ENCODE measurements at places on chromosomes 6 and 20. TPM values are rescaled to one million over a fixed set of nuclear protein-coding genes. Genes with fewer than 3 reads are reported as not detected.

Gene TCF15
- 0.63 TPM for total RNA-seq

GRCh38 chr6:21947731-21948386 is 349.0 kb downstream of the PRL start:
- no peaks in the 10 kb centered on the region for H3K27me3 ChIP-seq
- H3K36me3 ChIP-seq, result no peaks in the 10 kb centered on the region
- no peak for DNase-seq
- H3K4me1 ChIP-seq, result peaks cover 23% of the 10 kb centered on the region
- H3K27ac ChIP-seq, result no peak overlapping the region

DNA sequence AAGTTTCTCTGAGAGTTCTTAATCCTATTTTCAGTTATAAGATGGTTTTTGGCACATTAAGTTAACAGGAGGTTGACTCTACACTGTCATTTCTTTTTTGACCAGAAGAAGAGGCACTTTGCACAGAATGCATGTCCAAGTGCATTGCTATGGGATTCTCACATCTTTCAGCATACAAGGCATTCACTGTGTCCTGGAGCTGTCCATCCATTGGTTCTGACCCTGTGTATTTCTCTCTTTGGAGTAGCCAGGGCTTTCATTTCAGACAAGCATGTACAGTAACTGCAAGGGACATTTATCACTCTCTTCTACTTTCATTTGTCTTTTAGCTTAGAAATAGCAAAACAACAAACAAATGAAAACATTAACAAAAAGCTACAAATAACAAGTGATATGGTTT is 275.1 kb upstream of the IMPG1 start:
- H3K36me3 ChIP-seq, result no peaks in the 10 kb centered on the region
- no peak overlapping the region for H3K27ac ChIP-seq
- H3K4me1 ChIP-seq, result no peaks in the 10 kb centered on the region
- no peaks in the 10 kb centered on the region for H3K27me3 ChIP-seq
- DNase-seq, result no peak
- H3K4me3 ChIP-seq, result no peak overlapping the region

DNA sequence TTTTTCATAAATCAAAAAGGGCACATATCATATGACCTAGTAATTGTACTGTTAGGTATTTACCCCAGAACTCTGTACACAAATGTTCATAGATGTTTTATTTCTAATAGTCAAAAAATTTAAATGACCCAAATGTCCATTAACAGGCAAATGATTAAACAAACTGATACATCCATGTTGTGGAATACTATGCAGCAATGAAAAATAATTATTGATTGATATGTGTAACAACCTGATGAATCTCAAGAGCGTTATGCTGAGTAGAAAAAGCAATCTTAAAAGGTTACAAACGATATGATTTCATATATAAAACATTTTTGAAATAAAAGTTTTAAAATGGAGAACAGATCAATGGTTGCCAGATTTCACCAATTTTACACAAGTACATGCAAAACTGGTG is 18.1 kb downstream of the HTR1B start:
- no peak for DNase-seq
- no peak overlapping the region for H3K4me3 ChIP-seq
- H3K36me3 ChIP-seq, result no peaks in the 10 kb centered on the region
- H3K27me3 ChIP-seq, result no peaks in the 10 kb centered on the region
- no peak overlapping the region for H3K27ac ChIP-seq

- no peak for DNase-seq
- H3K4me3 ChIP-seq, result no peak overlapping the region
These were observed 35.9 kb downstream of the SRC start for GRCh38 chr20:37381621-37382471.

DNA sequence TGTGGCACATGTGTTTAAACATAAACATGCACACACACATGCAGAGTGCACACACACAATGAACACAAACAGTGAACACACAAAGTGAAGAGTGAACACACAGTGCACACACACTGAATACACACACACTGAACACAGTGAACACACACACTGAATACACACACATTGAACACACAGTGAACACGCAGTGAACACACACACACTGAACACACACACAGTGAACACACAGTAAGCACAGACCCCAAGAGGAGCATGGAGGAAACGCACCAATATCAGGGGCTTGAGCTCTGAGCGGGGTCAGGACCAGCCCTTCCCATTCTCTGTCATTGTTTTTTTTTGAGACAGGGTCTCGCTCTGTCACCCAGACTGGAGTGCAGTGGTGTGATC is 17.1 kb upstream of the HELZ2 start:
- H3K4me1 ChIP-seq, result no peaks in the 10 kb centered on the region
- no peak overlapping the region for H3K4me3 ChIP-seq
- no peak for DNase-seq
- no peaks in the 10 kb centered on the region for H3K27me3 ChIP-seq
- peaks cover 10% of the 10 kb centered on the region for H3K36me3 ChIP-seq
- H3K27ac ChIP-seq, result no peak overlapping the region

GRCh38 chr20:1711826-1712601 is 54.4 kb upstream of the SIRPG start:
- no peaks in the 10 kb centered on the region for H3K27me3 ChIP-seq
- no peaks in the 10 kb centered on the region for H3K4me1 ChIP-seq
- no peak for DNase-seq
- no peak overlapping the region for H3K4me3 ChIP-seq

Data from kidney (tissue), 22 donors.